ENCODE measurements at places on chromosomes 3 and 15.
A peak's percentile ranks its signal among the peaks of the same experiment; 100 is the strongest.

DNA sequence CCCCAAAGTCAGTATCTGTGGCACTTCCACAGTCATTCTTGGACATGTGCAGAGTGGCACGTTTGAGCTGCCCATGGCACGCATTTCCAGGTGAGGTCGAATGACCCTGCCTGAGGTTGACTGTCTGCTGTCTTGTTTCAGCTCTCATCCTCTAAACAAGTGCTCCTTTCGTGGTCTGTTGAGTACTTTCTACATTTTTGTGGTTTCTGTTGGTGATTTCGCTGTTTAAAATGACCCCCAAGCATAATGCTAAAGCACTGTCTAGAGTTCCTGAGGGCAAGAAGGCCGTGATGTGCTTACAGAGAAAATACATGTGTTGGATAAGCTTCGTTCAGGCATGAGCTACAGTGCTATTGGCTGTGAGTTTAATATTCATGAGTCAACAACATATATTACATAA is 40.0 kb upstream of the SAMMSON start:
- H3K4me1 ChIP-seq = no peaks in the 10 kb centered on the region
- no peaks in the 10 kb centered on the region for H3K27me3 ChIP-seq
- H3K27ac ChIP-seq = no peak overlapping the region
- H3K4me3 ChIP-seq = no peak overlapping the region
- no peaks in the 10 kb centered on the region for H3K36me3 ChIP-seq
- no peak for DNase-seq

DNA sequence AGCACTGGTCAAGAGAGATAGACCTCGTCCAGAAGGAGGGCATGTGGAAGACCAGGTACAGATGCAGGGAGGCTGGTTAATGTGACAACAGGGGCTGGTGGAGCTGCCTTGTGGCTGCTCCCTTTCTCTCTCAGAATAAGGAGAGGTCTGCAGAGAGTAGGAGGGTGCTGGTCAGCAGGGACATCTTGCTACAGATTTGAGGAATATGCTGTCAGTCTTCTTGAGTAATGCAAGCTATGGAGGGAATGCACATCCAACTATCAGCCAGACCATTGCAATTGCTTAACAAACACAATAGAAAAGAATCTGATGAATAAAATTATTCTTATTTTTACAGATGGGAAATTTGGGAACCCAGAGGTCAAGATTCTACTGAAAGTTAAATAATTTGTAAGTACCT is 20.3 kb upstream of the SIAH2 start:
- no peak overlapping the region for H3K27ac ChIP-seq
- no peaks in the 10 kb centered on the region for H3K36me3 ChIP-seq
- H3K27me3 ChIP-seq = no peaks in the 10 kb centered on the region
- H3K4me3 ChIP-seq = no peak overlapping the region

- peak; percentile 57 for DNase-seq
- no peak overlapping the region for H3K4me3 ChIP-seq
- H3K4me1 ChIP-seq = peaks cover 4% of the 10 kb centered on the region
- H3K27me3 ChIP-seq = no peaks in the 10 kb centered on the region
- no peak overlapping the region for H3K27ac ChIP-seq
- H3K36me3 ChIP-seq = peaks cover 7% of the 10 kb centered on the region
Measured at GRCh38 chr3:52339612-52340011, 23.5 kb downstream of the DNAH1 start.

GRCh38 chr15:58770519-58770856 is 614 bp upstream of the MINDY2 start:
- no peaks in the 10 kb centered on the region for H3K27me3 ChIP-seq
- H3K4me3 ChIP-seq = no peak overlapping the region

DNA sequence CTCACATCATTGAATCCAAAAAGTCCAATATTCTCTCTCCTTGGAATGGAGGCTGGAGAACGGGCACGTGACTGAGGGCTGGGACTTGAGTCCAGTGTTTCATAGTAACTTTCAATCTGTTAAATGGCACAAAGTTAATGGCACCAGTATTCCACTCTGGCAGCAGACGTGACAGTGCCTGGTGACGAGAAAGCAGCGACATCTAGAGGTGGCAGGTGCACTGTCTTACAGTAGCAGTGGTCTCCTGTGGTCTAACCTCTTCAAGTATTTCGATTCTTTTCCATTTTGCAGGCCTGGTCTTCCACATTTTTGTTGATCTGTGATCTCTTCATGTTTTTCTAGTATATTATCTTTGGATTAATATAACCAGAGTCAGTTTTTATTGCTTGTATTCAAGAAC is 107.1 kb downstream of the OXSM start:
- H3K4me1 ChIP-seq = peaks cover 4% of the 10 kb centered on the region
- H3K27ac ChIP-seq = no peak overlapping the region
- no peaks in the 10 kb centered on the region for H3K36me3 ChIP-seq
- no peaks in the 10 kb centered on the region for H3K27me3 ChIP-seq
- H3K4me3 ChIP-seq = no peak overlapping the region

- peak overlapping the region; percentile 98 for H3K4me3 ChIP-seq
- no peaks in the 10 kb centered on the region for H3K27me3 ChIP-seq
- peak overlapping the region; percentile 100 for H3K27ac ChIP-seq
Measured at GRCh38 chr3:9986230-9986725, 363 bp downstream of the EMC3 start.

- no peaks in the 10 kb centered on the region for H3K36me3 ChIP-seq
- H3K27ac ChIP-seq = no peak overlapping the region
- H3K4me3 ChIP-seq = no peak overlapping the region
- H3K27me3 ChIP-seq = peaks cover 28% of the 10 kb centered on the region
Measured at GRCh38 chr15:70390723-70391122, 293.0 kb upstream of the TLE3 start.

DNA sequence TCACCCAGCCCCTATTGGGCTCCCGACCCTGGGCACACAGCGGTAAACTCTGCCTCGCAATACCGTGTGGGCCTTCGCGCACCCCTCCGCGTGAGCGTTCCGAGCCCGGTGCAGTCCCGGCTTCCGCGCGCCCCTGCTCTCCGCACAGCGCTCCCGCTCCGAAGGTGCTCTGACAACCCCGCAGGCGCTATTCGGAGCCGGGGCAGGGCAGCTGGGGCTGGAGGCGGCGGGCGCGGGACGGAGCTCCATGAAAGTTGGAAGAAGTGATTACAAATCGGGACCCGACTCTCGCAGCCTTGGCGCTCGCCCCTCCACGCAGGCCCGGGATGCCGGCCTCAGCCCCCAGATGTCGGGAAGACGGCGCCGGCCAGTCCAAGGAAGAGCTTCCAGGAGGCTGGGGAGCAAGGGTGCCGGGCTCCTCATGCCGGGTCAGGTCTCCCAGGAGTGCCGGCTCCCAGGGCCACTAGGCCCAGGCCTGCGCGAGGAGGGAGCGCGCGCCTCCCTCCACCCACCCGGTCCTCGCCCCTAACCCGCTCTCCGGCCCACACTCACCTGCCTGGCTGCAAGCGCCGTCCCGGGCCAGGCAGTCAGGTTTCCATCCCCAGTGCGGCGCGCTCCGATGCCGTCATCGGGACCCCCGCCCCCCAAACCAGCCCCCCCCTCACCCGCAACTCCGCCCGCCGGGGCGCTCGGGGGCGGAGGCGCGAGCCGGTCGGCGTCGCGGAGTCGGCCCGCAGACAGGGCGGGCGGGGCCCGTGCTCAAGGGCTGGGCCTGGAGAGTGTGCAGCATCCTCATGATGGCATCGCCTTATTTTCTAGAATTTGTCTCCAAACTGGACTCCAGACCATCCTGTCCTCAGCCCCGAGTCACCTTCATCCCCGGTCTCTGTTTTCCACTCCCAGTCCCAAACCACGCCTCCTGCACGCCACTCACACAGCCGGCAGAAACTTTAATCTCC is at the start of gene KIF7:
TSS of gene KIF7 (minus strand) at position 621 of the 959 bp plus-strand sequence. CDS start 2,537 bp downstream, outside the sequence.
- peaks cover 74% of the 10 kb centered on the region for H3K27me3 ChIP-seq
- DNase-seq = no peak
- H3K27ac ChIP-seq = no peak within 1 kb of the TSS
- H3K4me3 ChIP-seq = peak within 1 kb of the TSS; percentile 69

GRCh38 chr3:69856965-69857705 is 117.9 kb downstream of the MITF start:
- H3K4me1 ChIP-seq = no peaks in the 10 kb centered on the region
- H3K36me3 ChIP-seq = no peaks in the 10 kb centered on the region
- DNase-seq = no peak
- H3K27me3 ChIP-seq = no peaks in the 10 kb centered on the region

DNA sequence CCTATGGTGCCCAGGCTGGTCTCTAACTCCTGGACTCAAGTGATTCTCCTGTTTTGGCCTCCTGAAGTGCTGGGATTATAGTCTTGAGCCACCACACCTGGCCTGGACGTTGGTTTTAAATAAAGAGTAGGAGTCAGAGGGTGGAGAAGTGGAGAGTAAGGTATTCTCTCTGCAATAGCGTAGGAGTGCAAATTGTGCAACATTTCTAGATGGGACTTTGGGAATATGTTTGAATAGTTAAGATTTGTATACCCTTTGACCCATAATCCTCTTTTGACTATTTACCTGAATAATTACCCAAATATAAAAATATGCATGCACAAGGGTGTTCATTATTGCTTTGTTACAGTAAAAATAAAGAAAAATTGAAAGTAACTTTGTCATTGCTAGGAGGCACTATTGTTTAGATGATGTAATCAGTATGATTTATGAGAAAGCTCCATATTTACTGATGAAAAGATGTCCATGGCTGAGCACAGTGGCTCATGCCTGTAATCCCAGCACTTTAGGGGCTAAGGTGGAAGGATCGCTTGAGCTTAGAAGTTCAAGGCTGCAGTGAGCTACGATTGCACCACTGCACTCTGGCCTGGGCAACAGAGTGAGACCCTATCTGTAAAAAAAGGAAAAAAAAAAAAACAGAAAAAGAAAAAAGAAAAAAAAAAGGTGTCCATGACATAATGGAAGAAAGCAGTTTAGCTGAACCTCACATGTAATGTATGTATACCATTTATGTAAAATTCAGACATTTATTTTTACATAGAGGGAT is 15.1 kb upstream of the XYLB start:
- H3K4me3 ChIP-seq = no peak overlapping the region
- peaks cover 27% of the 10 kb centered on the region for H3K27me3 ChIP-seq
- no peaks in the 10 kb centered on the region for H3K4me1 ChIP-seq
- DNase-seq = no peak
- no peaks in the 10 kb centered on the region for H3K36me3 ChIP-seq

DNA sequence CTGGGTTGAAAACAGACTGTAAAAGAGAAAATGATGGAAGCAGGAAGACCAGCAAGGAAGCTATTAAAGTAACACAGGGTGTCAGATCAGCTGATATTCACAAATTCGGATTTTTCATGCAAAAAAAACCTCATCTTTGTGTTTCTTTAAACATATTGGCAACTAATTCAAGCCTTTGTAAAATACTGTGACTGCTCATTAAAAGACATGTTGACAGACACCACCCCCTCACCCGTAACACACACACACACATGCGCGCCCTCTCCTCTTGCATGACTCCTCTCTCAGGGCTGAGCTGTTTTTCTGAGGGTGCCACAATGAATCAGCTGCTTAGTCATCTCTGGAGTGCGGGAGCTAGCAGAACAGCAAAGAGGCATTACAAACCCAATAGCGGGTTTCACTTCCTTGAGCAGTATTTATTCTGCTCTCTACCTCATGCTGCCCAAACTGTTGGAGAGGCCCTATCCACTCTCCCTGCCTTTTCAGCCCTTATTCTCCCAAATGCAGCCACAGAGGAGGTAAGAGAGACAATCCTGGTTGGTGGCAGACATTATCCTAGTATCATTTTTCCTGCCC is 35.8 kb upstream of the CCDC80 start:
- H3K4me1 ChIP-seq = peaks cover 33% of the 10 kb centered on the region
- no peaks in the 10 kb centered on the region for H3K36me3 ChIP-seq
- peak; percentile 59 for DNase-seq
- peak overlapping the region; percentile 92 for H3K27ac ChIP-seq
- H3K4me3 ChIP-seq = peak overlapping the region; percentile 71

DNA sequence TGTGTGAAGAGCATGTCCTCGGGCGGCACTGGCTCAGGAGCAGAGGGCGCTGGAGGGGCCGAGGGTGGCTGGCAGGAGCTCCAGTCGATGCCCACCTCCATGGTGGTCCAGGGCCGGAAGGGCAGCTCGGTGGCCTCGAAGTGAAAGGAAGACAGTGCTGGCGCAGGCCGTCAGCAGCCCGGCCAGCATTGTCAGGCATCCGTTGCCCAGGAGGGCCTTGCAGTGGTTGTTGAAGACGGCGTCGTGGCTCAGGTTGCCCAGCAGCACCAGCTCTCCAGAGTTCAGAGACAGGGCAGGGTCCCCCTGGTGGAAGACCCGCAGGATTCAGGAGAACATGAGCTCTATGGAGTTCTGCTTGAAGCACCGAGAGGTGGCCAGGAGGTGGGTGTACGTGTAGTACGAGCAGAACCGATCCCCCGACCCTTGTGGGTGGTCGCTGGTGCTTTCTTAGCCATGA is 16.5 kb upstream of the SIAH2 start:
- no peaks in the 10 kb centered on the region for H3K36me3 ChIP-seq
- H3K27ac ChIP-seq = no peak overlapping the region
- H3K4me3 ChIP-seq = no peak overlapping the region
- H3K4me1 ChIP-seq = no peaks in the 10 kb centered on the region
- peaks cover 7% of the 10 kb centered on the region for H3K27me3 ChIP-seq

DNA sequence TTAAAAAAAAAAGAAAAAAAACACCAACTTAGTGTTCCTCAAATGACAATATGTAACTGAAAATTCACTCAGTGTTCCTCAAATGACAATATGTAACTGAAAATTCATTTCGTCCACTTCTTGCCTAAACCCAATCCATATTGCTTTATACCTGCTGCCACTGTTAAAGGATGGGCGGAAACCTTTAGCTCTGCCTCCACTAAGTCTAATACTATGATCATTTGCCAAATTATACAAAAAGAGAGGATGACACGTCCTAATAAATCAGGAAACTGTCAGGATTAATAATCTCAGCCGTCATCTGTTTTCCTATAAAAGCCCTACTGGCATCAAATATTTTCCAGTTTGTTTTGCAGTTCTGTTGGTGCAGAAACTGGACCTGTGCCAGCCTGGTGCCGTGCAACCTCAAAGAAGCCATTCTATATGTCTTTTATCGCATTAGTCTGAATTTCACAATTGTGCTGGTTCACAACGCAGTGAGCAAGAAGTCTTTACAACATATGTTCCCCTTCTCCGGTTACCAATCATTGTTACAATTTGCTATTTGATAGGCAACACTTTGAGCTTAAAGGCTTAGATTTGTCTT is 160.4 kb upstream of the KCNH8 start:
- DNase-seq = no peak
- no peak overlapping the region for H3K4me3 ChIP-seq
- no peaks in the 10 kb centered on the region for H3K36me3 ChIP-seq
- H3K27me3 ChIP-seq = peaks cover 32% of the 10 kb centered on the region
- no peaks in the 10 kb centered on the region for H3K4me1 ChIP-seq

DNA sequence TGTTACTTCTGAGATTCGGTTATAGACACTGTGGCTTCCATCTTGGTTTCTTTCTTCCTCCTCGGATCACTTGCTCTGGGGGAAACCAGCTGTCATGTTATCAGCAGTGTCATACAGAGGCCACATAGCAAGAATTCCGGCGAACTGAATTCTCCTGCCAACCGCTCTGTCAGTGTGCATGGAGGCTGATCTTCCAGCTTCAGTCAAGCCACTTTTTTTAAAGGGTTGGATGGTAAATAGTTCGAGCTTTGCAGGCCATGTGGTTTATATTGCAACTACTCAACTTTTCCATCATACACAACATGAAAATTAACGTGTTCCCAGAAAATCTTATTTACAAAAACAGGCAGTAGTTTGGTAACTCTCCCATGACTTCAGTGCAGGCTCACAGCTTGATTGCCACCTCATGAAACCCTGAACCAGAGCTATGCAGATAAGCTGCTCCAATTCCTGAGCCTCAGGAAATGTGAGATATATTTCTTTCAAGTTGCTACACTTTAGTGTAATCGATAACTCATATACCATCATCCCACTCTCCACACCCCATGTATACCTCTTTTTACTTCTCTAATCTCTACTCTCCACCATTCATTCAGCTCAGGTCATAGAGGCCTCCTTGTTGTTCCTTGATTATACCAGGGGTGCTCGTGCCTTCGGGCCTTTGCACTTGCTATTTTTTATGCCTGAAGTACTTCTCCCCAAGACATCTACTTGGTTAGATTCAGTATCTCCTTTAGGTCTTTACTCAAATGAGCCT is 7.2 kb downstream of the RPL22L1 start:
- peaks cover 9% of the 10 kb centered on the region for H3K4me1 ChIP-seq
- no peak for DNase-seq
- peaks cover 27% of the 10 kb centered on the region for H3K36me3 ChIP-seq
- H3K27me3 ChIP-seq = no peaks in the 10 kb centered on the region
- H3K4me3 ChIP-seq = no peak overlapping the region

Data from effector memory CD8-positive, alpha-beta T cell (primary cell).